ENCODE measurements at places on chromosomes 3 and 15.

DNA sequence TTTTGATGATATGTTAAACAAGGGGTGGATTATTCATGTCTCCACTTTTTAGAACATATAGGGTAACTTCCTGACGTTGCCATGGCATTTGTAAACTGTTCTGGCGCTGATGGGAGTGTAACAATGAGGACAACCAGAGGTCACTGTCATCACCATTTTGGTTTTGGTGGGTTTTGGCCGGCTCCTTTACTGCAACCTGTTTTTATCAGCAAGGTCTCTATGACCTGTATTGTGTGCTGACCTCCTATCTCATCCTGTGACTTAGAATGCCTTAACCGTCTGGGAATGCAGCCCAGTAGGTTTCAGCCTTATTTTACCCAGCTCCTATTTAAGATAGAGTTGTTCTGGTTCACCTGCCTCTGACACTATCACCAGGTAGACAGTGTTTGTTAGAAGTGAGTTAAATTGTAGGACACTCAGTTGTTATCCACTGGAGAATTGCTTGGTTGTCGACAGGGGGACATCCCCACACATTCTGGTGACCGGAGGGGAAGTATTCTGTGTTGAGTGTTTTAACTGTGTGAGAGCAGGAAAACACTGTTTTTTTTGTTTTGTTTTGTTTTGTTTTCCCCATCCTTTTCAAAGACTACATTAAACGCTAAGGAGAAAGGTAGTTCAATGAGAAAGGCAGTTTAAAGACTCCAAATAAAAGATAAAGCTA, 36.9 kb upstream of the SKIL start:
- no peak for DNase-seq

DNA sequence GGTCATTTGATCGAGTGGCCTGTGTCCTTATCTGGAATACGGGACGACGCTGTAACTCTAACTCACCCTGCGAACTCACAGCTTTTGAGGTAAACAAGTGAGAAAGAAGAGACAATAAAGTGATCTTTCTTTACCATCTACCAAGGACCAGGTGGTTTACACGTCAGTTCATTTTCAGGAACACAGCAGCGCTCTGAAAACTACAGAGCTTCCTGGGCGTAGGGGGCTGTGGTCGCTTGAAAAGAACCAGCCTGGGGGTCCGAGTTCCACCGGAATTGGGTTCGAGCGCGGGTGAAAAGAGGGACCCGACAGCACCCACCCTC, 357 bp downstream of the KIAA1143 start:
- no peak for DNase-seq

GRCh38 chr3:73499787-73500186, 125.0 kb downstream of the PDZRN3 start:
- no peak for DNase-seq

GRCh38 chr3:38599886-38600285, 49.6 kb downstream of the SCN5A start:
- DNase-seq: no peak

DNA sequence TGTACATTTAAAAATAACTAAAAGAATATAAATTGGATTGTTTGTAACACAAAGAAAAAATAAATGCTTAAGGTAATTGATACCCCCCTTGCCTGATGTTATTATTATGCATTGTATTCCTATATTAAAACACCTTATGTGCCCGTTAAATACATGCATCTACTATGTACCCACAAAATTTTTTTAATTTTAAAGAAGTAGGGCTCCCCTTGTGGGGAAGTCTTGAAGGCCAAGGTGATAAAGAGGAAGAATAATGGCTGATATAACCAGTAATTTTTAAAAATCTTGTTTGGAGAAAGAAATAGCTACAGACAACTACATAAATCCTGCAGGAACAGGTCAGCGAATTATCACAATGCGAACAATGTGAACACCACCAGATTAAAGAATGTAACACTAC, 451.7 kb upstream of the ARHGEF26 start:
- DNase-seq: no peak

- no peak for DNase-seq
These were observed 1.7 kb upstream of the PHGR1 start for GRCh38 chr15:40349163-40349562.

DNA sequence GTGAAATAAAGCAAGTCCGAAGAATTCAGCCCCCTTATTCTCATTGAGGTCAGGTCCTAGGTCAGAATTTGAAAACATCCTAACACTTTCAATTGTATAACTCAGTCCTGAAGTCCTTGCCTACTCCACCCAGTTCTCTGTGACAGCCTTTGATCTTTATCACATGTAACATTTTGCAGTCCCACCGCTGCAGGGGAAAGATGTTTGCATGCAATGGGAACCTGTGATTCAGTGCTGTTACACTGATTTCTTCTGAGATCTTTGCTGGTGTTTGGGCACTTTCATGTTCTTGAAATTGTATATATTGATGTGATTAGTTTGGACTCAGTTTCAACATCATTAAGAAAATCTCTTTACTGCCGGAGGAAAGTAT, 18.0 kb upstream of the SECISBP2L start:
- no peak for DNase-seq

DNA sequence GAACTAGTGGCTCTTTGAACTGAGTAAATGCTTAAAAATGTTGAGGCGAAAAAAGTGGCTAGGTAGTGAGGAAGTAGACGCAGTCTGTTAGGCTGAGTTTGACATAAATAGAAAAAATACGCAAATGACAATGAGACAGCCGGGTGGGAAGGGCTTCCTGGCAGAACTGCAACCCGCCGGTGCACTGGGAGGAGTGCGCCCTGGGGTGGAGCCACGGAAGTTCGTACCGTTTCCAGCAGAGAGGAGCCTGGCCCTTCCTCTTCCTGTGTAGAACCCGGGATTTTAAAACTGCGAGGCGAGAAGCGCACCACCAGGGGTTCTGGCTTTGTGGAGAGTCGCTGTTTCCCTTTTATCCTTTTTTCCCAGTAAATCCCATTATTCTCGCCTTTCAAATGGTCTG, 602.6 kb downstream of the PYDC2 start:
- DNase-seq: no peak

- DNase-seq: no peak
These were observed 284.8 kb upstream of the CTNNB1 start for GRCh38 chr3:40914475-40914874.

DNA sequence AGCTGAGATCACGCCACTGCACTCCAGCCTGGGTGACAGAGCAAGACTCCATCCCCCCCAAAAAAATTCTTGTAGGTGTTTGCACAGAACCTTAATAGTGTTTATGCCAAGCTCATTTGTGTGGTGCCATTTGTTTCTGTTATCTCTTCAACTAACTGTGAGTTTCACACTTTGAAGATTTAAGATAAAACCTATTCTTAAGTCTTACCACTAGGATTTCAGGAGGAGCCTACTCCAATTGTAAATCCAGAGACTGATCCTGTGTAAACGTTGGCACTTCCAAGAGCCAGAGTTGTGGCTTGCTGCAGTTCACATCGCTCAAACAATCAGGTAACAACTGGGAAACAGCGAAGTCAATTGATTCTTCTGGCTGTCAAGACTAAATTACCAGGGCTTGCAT, 242.4 kb upstream of the SATB1 start:
- no peak for DNase-seq

GRCh38 chr3:15601046-15601398, 347 bp downstream of the HACL1 start:
- DNase-seq: no peak

DNA sequence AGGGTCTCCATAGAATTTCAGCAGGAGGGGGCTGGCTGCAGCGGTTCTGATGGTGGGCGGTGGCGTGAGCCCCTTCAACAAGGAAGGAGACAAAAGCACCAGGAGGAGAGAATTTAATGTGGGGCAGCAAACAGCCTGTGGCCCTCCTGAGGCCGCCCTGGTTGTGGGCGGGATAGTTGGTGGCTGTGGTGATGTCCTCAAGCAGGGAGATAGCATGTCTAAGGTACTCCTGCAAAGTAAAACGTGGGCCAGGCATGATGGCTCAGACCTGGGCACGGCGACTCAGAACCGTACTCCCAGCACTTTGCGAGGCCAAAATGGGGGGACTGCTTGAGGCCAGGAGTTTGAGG, 94.0 kb downstream of the LRRK1 start:
- no peak for DNase-seq

DNA sequence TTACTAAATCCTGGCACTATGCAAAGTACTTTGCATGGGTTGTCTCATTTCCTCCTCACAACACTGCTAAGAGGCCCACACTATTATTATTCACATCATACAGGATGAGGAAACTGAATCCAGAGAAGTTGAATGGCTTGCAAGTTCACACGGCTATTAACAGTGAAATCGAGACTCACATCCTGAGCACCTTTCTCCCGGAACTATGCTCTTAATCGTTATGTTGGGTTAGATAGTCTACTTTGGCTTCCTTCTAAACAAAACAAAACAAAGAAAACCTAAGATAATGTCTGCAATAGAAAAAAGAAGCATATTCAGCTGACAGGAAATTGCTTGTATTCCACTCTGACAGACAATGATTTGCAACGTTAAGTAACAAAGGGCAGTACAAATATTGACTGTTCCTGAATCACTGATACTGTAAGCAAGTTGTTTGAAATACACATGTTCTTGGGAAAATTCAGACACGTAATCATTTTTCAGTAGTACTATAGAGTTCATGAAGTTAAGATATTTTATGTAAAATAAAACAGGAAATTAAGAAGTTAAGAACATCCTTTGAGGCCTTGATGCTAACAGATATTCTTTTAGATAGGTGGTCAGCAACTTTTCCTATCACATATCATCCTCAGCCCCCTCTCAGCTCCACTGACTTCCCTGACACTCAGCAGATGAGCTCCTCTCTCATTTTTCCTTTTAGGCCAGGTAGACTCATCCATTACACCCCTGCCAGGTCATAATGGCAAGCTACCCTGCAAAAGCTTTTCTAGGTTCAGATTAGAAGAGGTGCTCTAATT, 40.7 kb downstream of the C2CD4B start:
- no peak for DNase-seq

- DNase-seq: no peak
These were observed 54.0 kb upstream of the EIF1B start for GRCh38 chr3:40255532-40255931.

- no peak for DNase-seq
These were observed 101.3 kb downstream of the DPH6 start for GRCh38 chr15:35444557-35445204.

- peak; percentile 58 for DNase-seq
These were observed 106.2 kb downstream of the DGKG start for GRCh38 chr3:186255703-186256331.

DNA sequence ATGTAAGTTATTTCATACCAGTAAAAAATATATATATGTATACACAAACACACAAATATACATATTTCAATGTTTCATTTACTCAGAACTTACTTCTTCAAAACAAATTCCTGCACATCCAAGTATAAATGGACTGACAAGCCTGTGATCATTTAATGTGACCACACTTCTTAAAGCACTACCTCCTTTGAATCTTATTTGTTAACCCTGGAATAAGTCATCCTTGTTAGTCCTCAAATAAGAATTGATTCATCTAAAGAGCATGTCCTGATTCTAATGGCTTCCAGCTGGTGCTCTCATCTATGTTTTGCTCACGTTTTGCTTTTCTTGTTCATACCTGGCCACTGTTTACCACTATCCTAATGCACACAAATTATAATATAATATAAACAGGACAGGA, 103.9 kb upstream of the UBP1 start:
- no peak for DNase-seq

Data from activated CD8-positive, alpha-beta T cell treated with anti-CD3 and anti-CD28 coated beads for 36 hours (primary cell).